ENCODE measurements at places on chromosomes 1 and 21.

DNA sequence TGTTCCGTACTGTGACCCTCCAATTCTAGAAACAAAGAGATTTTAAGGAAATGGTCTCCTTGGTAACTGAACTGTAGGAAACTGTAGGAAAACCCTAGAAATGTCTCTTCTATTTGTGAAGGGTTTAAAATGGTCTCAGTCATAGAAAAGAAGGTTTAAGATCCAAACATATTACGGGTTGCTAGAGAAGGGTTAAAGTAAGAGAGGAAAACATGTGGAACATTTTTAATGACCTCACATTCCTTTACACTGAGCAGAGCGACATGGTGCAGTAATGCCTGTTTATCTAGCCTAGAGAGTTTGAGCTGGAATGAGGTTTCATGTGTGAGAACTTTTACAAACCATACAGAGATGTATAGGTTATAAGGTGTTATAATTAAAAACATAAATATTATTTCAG, 36.9 kb upstream of the C1orf105 start:
- no peak for DNase-seq
- no peaks in the 10 kb centered on the region for H3K27me3 ChIP-seq
- no peak overlapping the region for H3K4me3 ChIP-seq
- H3K27ac ChIP-seq = no peak overlapping the region
- no peaks in the 10 kb centered on the region for H3K36me3 ChIP-seq
- H3K4me1 ChIP-seq = peaks cover 36% of the 10 kb centered on the region

DNA sequence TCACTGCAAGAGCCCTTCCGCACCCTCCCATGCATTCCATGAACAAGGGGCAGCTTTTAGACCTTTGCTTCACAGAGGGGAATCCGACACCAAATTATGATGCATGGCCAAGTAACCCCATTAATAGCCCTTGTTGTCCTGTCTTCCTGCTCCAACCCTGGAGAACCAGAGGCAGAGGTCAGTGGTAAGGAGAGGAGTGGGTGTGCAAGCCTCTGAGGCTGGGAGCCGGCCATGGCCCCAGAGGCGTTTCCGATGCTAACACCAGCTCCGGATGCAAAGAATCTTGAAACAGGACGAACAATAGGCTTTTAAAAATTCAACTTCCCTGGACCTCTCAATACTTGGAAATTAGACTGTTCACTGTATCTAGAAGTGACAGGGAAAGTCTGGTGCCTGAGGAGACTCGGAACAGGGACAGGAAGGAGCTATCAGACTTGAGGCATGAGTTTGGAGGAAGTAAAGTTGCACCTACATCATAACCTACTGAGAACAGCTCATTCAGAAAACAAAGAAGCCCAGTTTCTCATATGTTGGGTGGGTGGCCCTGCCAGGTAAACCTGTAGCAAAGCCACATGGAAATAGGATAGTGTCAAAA, 101.2 kb upstream of the ERG start:
- H3K27ac ChIP-seq = no peak overlapping the region
- DNase-seq = no peak
- H3K4me1 ChIP-seq = no peaks in the 10 kb centered on the region
- no peaks in the 10 kb centered on the region for H3K36me3 ChIP-seq
- H3K4me3 ChIP-seq = no peak overlapping the region

DNA sequence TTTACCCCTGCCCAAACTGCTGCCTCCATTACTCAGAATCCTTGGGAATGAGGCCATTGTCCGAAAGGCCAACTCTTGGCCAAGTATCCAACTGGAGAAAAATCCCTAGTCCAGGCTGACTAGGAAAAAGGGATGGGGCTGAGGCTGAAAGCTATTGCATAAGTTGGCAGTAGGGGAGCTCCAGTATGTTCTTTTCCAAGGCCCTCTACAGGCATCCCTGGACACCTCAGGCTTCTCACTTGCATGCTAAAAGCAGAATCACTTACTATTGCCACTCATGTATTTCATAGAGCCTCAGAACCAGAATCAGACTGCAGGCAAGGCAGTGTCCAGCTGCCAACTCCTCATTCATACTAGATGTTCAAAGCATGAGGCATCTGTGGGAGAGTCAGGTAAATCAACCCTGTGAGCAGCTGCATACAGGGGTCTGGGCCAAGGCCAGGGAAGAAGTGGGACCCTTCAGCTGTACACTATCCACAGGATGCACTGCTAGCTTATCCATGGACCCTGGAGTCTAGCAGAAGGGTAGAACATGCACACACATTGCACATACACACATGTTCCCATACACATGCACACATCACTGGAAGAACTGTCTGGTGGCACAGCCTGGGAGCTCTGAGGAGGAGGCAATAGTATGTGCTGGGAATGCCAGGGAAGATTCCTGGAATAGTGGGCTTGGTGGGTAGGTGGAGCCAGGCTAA, 195.3 kb downstream of the C1orf94 start:
- H3K4me3 ChIP-seq = no peak overlapping the region
- H3K27ac ChIP-seq = no peak overlapping the region
- peaks cover 28% of the 10 kb centered on the region for H3K27me3 ChIP-seq
- H3K4me1 ChIP-seq = no peaks in the 10 kb centered on the region
- no peaks in the 10 kb centered on the region for H3K36me3 ChIP-seq

DNA sequence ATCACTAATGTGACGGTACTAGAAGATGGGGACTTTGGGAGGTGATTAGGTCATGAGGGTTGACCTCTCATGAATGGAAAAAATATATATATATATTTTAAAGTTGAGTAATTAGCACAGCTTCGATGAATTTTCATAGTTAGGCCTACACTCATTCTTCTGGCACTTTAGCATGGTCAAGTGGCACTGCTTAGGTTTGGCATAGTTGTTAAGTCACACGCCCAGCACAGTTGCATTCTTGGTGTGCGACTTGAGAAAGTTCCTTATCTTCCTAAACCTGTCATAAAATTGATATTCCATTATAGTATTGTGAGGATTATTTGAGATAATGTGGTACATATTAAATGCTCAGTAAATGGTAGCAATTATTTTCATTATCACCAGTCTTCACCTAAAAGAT, 47.7 kb downstream of the MAN1A2 start:
- H3K27me3 ChIP-seq = no peaks in the 10 kb centered on the region
- H3K4me1 ChIP-seq = peaks cover 12% of the 10 kb centered on the region
- peaks cover 42% of the 10 kb centered on the region for H3K36me3 ChIP-seq
- no peak for DNase-seq
- H3K27ac ChIP-seq = no peak overlapping the region

DNA sequence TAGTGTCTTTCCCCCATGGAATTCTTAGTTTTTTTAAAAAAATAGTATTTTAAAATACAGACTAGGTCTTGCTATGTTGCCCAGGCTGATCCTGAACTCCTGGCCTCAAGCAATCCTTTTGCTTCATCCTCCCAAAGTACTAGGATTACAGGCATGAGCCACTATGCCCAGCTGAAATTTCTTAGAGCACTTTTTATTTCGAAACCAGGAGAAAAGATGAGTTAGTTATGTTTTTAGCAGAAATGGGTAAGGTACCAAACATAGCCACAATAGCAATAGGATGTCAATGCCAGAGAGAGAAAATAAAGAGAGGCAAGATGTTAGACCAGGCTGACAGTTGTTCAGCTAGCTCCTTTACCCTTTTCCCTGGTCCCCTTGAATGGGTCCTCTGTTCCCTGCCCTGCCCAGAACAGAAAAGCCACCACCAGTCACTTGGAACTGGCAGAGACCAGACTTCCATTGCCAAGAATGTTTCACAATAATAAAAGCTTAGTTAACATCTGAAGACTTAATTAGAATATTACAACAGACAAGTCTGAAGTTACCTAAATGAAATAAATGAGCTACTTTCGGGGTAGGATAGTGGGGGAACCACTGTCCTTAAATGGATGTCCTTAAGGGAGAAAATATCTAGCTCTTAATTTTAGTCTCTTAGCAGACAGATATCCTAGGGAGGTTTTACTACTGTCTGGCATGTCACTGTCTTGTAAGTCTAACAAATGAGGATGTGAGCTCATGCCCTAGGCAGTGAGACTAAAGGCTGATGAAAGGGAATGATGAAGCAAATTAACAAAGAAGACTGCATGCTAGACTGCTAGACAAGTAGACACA, 54.3 kb downstream of the ABL2 start:
- H3K4me1 ChIP-seq = peaks cover 11% of the 10 kb centered on the region
- H3K27me3 ChIP-seq = no peaks in the 10 kb centered on the region
- H3K36me3 ChIP-seq = no peaks in the 10 kb centered on the region
- no peak overlapping the region for H3K27ac ChIP-seq

- no peaks in the 10 kb centered on the region for H3K36me3 ChIP-seq
- DNase-seq = no peak
- no peaks in the 10 kb centered on the region for H3K4me1 ChIP-seq
- H3K27ac ChIP-seq = no peak overlapping the region
Measured at GRCh38 chr21:41627428-41627827, 119.5 kb upstream of the TMPRSS2 start.

DNA sequence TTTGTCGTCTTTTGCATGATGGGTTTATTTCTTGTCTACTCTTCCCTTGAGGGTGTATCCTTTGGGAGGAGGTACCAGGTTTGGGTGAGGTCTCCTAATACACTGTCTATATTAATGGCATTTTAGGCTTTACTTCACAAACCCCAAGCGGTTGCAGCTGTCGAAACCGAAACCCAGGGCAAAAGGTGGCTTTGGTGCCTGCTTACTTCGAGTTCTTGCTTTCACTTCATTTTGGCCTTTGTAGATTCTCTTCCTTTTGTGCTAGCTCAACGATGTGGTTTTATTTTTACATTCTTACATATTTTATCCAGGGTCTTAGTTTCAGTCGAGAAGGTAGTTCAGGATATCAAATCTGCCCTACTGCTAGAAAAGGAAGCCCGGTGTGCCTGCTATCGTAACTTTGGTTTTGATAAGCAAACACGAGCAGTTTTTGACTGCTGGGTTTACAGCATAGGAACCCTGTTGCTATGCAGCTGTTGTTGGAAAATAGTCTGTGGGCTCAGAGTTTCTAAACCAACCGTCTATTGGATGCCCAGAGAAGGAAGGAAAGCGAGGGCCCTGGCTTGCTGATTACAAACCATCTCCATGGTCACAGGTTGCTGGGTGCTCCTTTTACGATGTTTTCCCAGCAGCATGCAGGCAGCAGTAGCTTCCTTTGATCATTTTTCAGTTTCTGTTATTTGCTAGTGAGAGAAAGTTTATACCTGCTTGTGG, 9.8 kb upstream of the TSPAN2 start:
- H3K36me3 ChIP-seq = no peaks in the 10 kb centered on the region

- H3K4me1 ChIP-seq = peaks cover 7% of the 10 kb centered on the region
- H3K36me3 ChIP-seq = no peaks in the 10 kb centered on the region
Measured at GRCh38 chr1:230696722-230697437, 17.0 kb downstream of the AGT start.

GRCh38 chr1:207740207-207740606, 11.6 kb upstream of the CD46 start:
- peaks cover 12% of the 10 kb centered on the region for H3K4me1 ChIP-seq
- H3K27me3 ChIP-seq = no peaks in the 10 kb centered on the region
- no peak for DNase-seq
- H3K36me3 ChIP-seq = no peaks in the 10 kb centered on the region
